Activated CD4-positive, alpha-beta memory T cell treated with anti-CD3 and anti-CD28 coated beads, Interleukin-2, amount 10 ng/mL, durations not matched to agents 7 days and 5 days (primary cell): ENCODE measurements at places on chromosomes 1 and 21. TPM values are rescaled to one million over a fixed set of nuclear protein-coding genes. Genes with fewer than 3 reads are reported as not detected.

Gene RAP1GAP
- 0.15 TPM for total RNA-seq

Gene TMEM81
- 2.6 TPM for total RNA-seq

Gene LCE2C
- total RNA-seq: not detected

Gene OPTC
- not detected for total RNA-seq

Gene PDE4B
- total RNA-seq: 46.8 TPM

Gene RPL5
- 660 TPM for total RNA-seq

Gene ATAD3B
- total RNA-seq: 26.9 TPM

Gene SAMD11
- not detected for total RNA-seq

Gene OR10J1
- total RNA-seq: not detected

Gene PDPN
- total RNA-seq: not detected

Gene ADAM30
- total RNA-seq: not detected

Gene MROH7
- 0.05 TPM for total RNA-seq

Gene LBR
- 251 TPM for total RNA-seq

Gene GSTM5
- not detected for total RNA-seq

Gene UROD
- total RNA-seq: 67.1 TPM

Gene PLA2G5
- total RNA-seq: not detected

Gene S100A9
- total RNA-seq: 0.55 TPM

Gene NFIA
- 2.4 TPM for total RNA-seq

Gene EXTL1
- not detected for total RNA-seq

Gene SEC16B
- total RNA-seq: not detected

Gene KRTAP12-3
- total RNA-seq: not detected

Gene SLAMF9
- not detected for total RNA-seq

Gene CHI3L2
- total RNA-seq: 8.5 TPM

Gene KIAA1614
- 0.13 TPM for total RNA-seq

Gene SLC45A3
- 0.18 TPM for total RNA-seq

Gene MTARC1
- total RNA-seq: not detected

Gene NCSTN
- 65.3 TPM for total RNA-seq

Gene C1orf185
- total RNA-seq: not detected

Gene NTMT2
- not detected for total RNA-seq

Gene GUCA2B
- not detected for total RNA-seq

Gene PRRX1
- total RNA-seq: not detected

Gene CD1E
- total RNA-seq: not detected

Gene GLIS1
- not detected for total RNA-seq

Gene PHACTR4
- 24.8 TPM for total RNA-seq

Gene SDE2
- total RNA-seq: 19.8 TPM

Gene CLCC1
- total RNA-seq: 20.1 TPM

Gene PKLR
- not detected for total RNA-seq

Gene S100B
- total RNA-seq: not detected

Gene PSRC1
- total RNA-seq: 27.0 TPM
